ENCODE measurements at places on chromosomes 4 and X.

GRCh38 chr4:2790583-2791517 is 2.0 kb upstream of the SH3BP2 start:
- no peak for DNase-seq

DNA sequence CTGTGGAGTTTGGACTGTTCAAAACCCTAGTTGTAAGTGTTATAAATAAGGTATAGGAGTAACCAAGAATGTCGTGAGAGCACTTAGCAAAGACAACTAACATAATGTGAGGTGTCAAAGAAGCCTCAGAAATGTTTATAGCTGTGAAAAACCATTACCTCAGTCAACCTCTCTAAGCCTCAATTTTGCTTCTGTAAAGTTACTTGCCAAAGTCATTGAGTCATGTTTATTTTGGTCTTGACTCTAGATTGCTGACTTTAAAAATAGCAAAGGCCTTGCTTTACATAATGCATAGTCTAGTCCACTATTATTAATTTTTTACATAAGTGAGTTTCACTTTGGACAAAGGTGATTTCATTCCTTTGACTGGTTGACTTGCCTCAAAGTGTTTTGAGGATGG is 257.6 kb upstream of the CXXC4 start:
- DNase-seq = no peak

GRCh38 chrX:126300401-126300800 is 134.3 kb upstream of the DCAF12L2 start:
- no peak for DNase-seq

DNA sequence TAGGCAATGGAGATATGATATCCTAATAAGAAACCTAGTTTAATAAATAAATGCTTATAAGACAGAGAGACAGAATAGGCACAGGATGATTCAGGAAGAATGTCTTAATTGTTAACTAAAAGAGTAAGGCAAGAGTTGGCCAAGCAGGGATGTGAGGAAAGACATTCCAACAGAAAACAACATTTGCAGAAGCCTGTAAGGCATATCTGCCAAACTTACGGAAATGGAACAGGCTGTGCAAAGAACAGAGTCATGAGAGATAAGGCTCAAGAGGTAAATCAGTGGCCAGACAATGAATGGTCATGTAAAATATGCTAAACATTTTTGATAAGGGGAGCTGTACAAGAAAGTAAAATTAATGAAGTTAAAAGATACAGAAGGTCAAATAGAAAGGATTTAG is 134.9 kb downstream of the KCTD8 start:
- DNase-seq = no peak

- no peak for DNase-seq
Observed at GRCh38 chr4:7396186-7396910, 38.4 kb downstream of the PSAPL1 start.

DNA sequence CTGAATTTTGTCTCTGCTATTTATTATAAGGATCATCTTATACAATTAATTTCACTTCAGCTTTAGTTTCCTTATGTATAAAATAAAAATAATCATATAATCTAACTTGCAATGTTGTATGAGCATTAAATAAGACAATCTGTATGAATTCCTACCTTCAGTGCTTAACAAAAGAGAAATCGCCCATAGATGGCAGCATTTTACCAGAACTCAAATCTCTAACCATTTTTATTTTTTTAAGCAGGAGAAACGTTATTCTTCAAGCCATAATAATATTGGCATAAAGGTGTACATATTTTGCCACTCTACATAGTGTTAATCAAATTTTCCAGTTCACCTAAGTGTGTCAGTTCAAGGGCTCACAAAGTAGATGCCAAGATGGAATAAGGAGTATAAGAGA is 78.8 kb downstream of the TMEM47 start:
- peak; percentile 66 for DNase-seq

DNA sequence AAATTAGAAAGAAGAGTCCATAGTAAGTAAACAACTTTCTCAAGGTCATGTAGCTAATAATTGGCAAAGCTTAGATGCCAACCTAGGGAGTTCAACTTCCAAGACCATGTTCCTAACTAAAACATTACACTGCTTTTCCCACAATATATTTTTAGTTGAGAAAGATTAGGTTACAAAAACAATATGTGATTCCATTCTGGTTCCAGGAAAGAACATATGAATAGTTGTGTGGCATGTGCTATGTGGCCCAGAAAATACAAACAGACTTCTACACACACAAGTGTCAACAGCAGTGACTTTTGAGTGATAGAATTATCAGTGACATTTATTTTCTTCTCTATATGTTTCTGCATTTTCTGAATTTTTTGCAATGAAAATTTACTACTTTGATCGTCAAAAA is 62.7 kb upstream of the EDNRA start:
- no peak for DNase-seq

DNA sequence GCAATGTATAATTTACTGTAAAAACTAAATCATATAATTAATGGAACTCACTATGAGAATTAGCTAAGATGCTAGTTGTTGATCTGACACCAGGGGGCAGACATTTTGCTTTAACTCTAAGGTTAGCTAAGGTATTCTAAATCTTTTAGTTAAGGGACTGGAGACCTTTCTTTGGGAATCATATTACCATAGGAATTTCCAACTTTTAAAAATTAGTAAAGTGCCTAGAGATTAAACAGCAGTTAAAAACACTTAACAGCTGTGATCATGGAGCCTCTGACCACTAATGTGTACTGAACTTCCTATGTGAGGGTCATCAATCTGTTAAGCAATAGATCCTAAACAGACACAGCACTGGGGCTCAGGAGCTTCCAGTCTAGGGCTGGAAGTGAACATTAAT is 226.6 kb downstream of the NSUN7 start:
- peak; percentile 68 for DNase-seq

- no peak for DNase-seq
Observed at GRCh38 chr4:133943081-133943480, 258.5 kb downstream of the PABPC4L start.

DNA sequence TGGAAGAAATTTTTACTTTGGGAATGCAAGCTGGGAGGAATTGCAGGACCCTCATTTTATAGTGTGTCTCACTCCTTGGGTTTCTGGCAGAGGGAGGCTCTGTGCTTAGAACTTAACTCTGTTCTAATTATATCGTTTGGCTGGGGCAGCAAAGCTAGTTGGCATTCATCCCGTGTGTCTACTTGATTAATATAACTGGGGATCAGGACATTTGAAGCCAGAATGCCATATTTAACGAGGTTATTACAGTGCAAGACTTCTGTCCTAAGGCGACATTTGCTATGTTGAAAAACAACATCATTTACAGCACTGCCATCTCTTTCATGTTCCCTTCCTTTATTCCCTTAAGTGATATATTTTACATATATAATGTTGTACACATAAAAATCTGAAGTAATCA is 179.1 kb upstream of the TBC1D9 start:
- peak; percentile 49 for DNase-seq

DNA sequence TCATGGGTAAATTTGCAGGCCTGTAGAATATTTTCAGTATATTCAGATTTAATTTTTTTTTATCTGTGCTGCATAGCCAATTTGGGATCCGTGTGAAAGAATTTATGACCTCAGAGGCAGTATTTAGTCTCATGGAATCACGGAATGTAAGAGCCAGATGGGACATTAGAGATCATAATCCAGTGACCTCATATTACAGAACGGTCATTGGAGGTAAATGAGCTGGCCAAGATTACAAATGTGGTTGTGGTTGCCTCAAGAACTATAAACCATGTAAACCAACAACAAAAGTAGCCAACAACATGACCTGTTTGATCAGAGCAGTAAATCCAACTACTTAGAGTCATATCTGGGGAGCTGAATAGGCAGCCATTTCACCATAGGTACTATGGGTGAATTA is 71.6 kb downstream of the AMOT start:
- no peak for DNase-seq

GRCh38 chr4:2105559-2105958 is 46.4 kb downstream of the NAT8L start:
- DNase-seq = peak; percentile 10

- no peak for DNase-seq
Observed at GRCh38 chr4:119744580-119744979, 116.0 kb upstream of the PDE5A start.

DNA sequence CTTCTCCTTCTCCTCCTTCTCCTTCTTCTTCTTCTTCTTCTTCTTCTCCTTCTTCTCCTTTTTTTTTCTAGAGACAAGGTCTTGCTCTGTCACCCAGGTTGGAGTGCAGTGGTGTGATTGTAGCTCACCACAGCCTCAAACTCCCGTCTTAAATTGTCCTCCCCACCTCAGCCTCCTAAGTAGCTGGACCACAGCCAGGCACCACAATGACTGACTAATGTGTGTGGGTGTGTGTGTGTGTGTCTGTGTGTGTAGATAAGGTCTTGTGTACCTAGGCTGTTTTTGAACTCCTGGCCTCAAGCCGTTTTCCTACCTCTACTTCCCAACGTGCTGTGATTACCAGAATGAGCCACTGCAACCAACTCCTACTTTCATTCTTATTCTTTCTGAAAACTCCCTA is 390.9 kb downstream of the ADAM29 start:
- no peak for DNase-seq

DNA sequence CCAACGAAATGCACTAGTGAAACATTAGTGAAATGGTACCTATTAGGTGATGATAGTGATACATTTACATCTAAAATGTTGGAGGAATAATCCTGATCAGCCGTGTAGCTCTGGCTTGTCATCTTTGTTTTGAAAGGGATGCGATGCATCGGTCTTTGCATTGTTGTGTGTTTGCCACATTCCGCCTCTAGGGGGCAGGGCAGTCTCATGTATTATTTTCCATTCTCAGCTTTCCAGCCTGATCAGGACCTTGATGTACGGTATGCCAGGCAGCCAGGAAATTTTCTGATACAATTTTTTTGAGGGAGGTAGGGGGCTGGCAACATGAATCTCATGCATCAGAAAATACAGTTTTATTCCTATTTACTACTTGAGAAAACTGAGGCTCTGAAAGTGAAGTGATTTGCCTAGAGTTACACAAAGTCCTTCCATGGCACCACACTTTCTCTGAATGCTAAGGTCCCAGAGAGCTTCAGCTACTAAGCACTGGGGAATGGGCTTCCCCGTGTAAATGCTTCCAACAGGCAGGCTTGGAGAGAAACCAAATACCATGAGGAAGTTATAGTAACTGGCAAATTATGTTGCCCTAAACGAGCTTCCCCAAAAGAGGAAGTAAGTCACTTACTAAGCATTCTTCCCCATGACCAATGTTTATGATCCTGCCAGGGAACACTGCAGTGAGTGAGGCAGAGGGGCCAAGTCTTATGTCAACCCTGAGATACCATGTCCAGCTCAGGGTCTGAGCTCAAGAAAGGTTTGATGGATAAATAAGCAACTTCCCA is 31.8 kb upstream of the IQSEC2 start:
- DNase-seq = peak; percentile 56

DNA sequence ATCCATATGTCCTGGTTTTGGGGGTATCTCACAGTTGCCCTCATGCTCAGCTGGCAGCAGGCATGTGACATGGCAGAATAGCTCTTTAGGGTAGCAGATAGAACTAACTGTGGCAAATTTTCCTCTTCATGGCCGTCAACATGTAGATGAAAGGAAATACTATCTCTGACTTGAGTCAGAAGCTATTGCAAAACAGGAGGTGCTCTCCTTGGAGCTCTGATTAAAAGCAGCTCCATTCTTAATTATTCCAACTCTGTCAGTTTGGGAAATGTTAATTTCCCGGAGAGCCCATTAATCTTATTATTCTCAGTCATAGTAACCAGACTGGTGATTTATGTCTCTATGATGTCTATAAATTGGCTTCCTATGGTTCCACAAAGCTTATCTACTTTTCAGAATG is 18.2 kb downstream of the IL13RA1 start:
- no peak for DNase-seq

GRCh38 chr4:83629945-83630721 is 94.2 kb downstream of the GPAT3 start:
- no peak for DNase-seq

GRCh38 chr4:105622269-105622668 is 69.8 kb downstream of the ARHGEF38 start:
- peak; percentile 50 for DNase-seq

GRCh38 chr4:47289805-47290204 is 173.7 kb downstream of the COMMD8 start:
- no peak for DNase-seq

- DNase-seq = no peak
Observed at GRCh38 chr4:121814756-121815155, 8.9 kb downstream of the CCNA2 start.

GRCh38 chr4:188372058-188372457 is 232.8 kb downstream of the TRIML1 start:
- no peak for DNase-seq

DNA sequence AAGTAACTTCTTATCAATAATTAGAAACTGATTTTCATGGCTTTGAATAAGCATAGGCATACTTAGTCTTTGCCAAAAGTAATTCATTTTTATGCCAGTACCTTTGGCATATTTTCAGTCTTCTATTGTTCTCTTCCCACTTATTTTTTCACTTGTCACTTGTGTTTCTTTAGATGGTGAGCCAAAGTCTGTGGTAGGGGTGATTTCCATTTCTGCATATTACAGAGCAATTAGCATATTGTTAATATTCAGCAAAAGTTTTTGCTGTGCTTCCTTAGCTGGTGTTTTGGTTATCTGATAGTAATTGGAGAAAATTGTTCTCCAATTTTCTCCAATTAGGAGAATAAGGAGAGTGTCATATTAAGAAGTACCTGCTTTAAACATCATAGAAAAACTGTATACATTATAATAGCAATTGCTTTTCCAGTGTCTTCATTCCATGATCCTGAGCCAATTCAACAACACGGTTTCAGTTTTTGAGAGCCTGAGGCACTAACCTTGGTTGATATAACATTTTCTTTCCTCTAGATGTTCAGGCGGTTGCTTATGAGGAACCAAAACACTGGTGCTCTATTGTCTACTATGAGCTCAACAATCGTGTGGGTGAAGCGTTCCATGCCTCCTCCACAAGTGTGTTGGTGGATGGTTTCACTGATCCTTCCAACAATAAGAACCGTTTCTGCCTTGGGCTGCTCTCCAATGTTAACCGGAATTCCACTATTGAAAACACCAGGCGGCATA is 64.7 kb downstream of the SMAD1 start:
- DNase-seq = no peak
